ENCODE measurements at places on chromosomes 3 and 15. TPM values are rescaled to one million over a fixed set of nuclear protein-coding genes. Genes with fewer than 3 reads are reported as not detected.

CLDND1 gene
- 315 TPM for total RNA-seq

CYP1A2 gene
- not detected for total RNA-seq

LRTM1 gene
- not detected for total RNA-seq

PDIA3 gene
- total RNA-seq: 336 TPM

OR5AC2 gene
- not detected for total RNA-seq

RAB6B gene
- 0.73 TPM for total RNA-seq

SENP8 gene
- 2.7 TPM for total RNA-seq

SLC12A8 gene
- 0.91 TPM for total RNA-seq

IMPG2 gene
- total RNA-seq: 0.20 TPM

NFKBIZ gene
- total RNA-seq: 32.3 TPM

BFSP2 gene
- total RNA-seq: not detected

HHLA2 gene
- total RNA-seq: 1.1 TPM

DNA sequence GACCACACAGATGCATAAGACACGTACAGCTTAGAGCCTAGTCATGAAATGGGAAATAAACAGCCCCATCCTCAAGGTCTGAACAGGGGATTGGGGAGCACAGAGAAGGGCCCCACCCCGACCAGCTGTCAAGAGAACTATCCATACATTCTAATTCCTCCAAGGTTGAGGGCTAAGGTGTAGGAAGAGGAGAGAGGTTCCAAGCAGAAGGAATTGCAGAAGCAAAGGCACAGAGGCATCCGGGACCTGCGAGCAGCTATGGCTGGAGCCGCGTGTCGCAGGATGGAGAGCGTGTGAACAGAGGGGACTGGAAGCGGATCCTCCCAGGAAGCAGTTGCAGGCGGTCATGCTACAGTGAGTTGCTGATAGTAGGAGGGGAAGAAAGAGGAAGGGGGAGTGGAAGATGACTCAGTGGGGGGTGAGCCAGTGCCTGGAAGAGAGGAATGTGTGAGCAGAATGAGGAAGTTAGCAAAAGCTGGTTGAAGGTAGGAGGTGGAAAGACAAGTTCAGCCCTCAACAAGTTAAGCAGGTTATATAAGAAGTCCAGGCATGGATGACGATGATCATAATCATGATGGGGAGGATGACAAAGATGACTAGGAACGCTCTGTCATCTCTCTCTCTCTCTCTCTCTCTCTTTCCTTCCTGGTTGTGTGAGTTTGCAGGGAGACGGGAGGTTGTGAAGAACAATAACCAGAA lies 89.7 kb downstream of the LIPC start:
- DNase-seq: no peak

GRCh38 chr3:159829539-159830227 lies 159.0 kb upstream of the IL12A start:
- DNase-seq: no peak

- DNase-seq: no peak
Observed at GRCh38 chr3:56813653-56813960, 11.9 kb upstream of the ARHGEF3 start.

DNA sequence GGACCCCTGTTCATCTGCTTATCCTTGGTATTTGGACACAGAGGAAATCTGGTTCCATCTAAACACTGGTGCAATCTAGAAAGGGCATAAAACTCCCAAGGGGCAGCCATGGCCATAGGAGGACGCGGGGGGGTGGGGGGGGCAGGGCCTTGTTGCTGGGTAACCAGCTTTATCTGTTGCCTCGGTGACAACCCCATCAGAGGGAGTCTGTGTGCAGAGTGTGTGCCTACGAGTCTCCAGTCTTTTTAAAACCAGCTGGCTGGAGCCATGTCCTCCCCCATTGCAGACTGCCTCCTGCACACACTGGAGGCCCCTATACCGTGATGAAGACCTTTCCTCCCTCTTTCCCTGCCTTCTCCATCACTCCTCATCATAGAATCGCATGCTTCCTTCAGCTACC lies 26.4 kb upstream of the CORO2B start:
- no peak for DNase-seq

DNA sequence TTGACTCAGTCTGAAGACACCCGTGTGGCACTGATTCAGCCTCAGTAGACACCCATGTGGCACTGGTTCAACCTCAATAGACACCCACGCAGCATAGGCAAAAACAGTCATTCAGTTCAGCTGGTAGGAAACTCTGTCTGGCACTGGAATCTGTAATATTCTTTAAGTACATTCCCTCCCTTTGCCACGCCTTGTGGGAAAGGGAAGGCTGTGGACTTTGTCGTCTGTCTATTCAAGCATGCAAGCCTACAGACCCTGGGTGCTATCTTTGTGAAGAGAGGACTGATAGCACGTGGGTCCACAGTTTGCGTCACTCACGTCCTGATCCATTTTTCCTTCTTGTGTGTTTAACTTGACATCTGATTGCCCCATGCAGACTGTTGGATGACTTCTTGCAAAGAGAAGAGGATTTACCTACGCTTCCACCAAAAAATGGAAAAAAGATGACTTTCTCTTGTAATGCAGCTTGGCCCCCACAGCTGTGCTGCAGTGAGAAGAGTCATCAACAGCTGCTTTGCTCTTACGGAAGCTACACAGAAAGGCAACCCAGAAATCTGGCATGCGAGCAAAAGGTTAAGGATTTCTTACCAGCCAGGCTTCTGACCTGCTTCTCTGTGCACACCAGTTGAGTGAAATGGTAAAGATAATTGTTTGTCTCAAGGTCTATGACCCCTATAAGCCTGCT lies 278.1 kb downstream of the ULK4 start:
- no peak for DNase-seq

DNA sequence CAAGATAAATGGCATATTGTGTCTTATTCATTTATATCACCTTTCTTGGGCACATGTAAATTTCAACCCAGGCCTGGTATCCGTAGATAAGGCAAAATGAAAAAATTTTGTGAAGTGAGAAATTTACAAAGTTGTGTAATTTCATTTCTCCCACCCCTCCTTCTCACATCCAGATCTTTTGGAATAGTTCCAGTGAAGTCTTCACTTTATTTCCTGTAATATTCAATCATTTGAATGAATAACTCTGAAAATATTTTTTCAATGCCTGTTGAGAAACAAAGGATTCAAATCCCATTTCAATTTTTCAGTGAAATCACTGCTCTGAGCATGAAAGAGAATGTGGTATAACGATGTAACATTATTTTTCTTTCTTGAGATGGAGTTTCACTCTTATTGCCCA lies 53.4 kb downstream of the BTLA start:
- DNase-seq: no peak

DNA sequence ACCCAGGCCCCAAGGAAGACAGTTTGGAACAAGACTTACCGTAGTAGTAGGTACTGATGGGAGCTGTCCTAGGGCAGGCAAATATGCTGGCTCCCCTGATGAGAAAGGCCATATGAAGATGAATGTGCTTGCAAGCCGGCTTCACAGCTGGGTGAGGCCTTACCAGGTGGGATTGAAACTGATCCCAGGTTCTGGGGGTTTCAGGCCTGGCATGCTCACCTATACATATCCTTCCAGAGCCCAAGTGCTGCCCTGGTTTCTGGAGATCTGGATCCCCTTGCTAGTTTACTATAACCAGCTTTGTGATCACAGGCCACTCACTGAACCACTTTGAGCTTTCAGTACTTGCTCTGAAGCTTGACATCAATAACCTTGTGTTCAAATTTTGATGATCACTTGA lies 274.3 kb downstream of the EPHB1 start:
- no peak for DNase-seq

DNA sequence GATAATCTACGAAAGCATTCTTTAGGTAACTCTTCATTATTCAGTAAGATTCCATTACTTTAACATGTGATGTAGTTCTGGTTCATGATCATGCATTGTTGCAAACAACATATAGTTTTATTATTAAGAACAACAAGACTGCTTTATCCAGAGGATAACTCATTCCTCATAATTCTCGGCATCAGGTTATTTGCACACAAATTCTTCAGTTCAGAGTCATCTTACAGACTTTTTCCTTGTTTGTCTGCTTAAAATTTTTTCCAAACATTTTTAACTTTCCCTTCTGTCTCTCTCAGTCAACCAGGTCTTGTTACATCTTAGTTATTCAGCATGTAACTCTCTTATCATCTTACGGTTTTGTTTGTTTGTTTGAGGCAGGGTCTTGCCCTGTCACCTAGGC lies 60.1 kb downstream of the VGLL3 start:
- no peak for DNase-seq

GRCh38 chr15:91704343-91704742 lies 149.2 kb upstream of the SLCO3A1 start:
- no peak for DNase-seq

GRCh38 chr3:172546628-172547214 lies 23.5 kb upstream of the TNFSF10 start:
- DNase-seq: no peak

- no peak for DNase-seq
Observed at GRCh38 chr3:146209371-146209770, 41.5 kb downstream of the PLSCR4 start.

GRCh38 chr3:160671231-160671630 lies 5.7 kb upstream of the ARL14 start:
- DNase-seq: no peak

DNA sequence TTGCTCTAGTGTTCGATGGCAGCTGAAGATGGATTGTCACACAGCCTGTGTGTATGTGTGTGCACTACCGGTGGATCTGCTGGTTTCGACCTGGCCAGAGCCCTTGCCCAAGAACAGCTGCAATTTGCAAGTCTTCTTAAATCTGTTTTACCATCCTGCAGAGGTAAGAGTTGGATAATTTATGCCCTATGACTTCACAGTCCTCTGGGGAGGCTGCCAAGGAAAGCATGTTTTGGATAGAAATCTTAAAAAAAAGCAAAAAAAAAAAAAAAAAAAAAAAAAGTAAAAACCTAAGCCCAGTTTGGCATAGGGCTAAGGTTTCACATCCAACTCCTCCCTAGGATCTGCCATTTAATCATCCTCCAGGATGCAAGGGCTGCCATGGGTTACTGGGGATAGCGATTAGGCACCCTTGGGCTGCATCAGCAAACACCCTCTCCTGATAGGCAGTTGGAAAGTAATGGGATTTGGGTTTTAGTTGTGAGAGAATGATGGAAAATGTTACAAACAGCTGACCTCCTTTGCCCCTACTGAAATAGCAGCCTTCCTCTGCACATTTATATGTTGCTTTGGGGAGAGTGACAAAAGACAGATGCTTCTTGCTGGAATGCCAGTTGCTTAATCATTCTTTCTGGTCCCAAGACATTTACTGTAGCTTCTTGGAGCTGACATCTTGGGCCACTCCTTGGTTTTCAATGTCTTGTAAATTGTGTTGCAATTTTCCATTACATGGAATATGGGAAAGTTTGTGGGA lies 35.4 kb downstream of the CD200R1L start:
- DNase-seq: no peak

DNA sequence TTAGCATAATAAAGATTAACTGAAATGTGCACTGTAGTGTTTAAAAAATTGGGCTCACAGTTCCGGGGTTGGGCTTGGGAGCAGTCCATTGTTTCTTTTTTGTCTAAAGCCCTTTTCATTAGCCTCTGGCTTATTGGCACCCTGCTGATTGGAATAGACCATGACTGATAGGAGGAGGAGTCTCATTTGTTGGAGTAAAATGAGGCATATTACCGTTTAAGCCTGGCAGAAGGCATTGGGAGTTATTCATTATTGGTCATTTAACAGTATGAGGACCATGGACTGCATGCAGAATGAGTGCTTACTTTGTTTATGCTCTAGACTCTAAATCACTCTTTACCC lies 139.0 kb upstream of the CGNL1 start:
- DNase-seq: no peak

DNA sequence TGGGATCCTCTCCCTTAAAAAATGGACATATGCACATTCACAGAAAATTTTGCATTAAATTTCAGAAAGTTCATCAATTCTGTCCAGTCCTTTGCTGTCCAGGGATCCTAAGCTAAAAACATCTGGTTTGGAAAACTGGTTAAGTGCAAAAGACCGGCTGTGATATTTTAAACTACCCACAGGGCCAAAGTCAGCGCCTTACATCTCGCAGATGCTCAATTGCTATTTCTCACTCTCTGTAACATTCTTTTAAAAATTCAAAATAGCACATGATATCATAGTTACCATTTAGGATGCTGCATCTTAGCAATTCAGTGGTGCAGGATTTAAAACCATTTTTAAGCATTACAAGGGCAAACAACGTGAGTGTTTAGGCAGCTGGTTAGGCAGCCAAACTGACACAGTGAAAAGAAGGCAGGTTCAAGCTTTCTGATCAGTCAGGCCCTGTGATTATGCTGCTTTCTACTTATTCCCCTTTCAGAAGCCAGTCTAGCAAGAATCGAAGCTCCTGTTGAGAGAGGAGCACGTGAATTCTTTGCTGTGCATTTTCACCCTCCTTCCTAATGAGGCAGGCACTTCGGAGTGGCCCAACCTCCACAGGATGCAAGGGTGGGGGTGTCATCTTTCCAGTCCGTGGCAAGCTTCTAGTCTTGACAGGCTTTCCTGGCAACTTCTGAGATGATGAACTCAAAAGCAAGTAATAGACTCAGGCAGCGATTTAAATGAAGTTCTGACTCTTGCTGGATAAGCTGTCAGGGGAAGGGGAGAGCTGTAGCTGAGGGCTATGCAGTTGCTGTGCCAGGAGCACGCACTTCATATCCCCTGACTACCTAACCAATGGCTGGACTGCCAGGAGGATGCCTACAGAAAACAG lies 8.8 kb downstream of the PRICKLE2 start:
- no peak for DNase-seq

- DNase-seq: no peak
Observed at GRCh38 chr15:37291920-37292319, 191.6 kb upstream of the MEIS2 start.
